Stimulated activated CD8-positive, alpha-beta memory T cell treated with anti-CD3 and anti-CD28 coated beads, Interleukin-4, amount 100 ng/mL, for 1 hour (primary cell): ENCODE measurements at places on chromosomes 1 and 21.

DNA sequence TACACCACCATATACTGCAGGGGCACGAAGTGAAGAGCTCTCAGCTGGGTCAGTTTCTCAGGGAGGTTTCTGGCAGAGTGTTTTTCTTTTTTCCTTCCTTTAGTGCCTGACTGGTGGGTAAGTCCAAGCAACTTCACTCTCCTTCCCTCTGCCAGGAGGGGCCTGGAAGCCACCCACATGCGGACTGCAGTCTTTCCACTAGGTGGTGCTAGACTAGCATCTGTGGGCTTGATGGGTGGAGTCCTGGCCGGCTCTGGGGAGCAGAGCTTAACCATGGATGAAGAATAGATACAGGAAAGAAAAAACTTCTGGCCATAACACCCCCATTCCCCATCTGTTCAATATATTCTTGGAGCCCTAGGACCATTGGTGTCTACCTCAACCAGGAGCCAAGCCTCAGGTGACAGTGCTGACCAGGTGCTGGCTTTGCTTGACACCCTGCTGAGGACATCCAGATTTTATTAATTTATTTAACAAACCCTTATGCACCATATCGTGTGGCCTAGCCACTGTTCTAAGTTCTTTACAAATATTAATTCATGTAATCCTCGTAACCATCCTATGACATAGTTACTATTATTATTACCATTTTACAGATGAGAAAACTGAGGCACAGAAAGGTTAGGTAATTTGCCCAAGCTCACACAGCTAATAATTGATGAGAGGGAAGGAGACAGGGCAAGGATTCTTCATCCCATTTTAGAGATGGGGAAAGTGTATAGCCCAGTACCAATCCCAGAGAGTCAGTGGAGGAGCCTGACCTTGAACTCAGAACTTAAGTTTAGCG lies 126.7 kb upstream of the CSF3R start:
- no peak for DNase-seq

DNA sequence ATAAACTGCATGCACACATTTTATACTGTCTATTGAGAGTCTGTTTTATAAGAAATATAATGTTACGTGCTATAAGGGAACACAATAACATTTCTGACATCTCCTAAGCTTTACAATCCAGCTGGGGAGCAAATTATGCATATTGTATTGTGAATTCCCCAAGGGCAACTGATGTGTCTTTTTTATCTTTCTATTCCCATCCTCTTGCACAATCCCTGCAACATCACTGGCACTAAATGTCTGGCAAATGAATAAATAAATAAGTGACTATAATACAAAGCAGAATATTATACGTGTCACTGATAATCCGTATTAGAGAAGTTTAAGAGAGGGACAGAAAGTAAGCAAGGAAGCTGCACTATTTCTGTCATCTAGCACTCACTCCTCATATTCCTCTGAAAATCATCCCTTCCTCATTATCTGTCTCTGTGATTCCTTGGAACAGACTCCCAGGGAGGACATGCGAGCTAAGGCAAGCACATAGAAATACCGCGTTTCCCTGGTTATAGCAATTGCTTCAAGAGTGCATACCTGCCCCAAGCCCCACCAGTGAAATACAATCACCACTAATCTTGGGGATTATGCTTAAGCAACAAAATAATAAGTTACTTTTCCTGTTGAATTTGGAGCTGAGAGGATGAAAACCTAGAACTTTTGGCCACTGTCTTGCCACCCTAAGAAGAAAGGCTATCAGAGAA lies 205.4 kb downstream of the SMYD3 start:
- no peak for DNase-seq

- no peak for DNase-seq
These were observed 12.2 kb downstream of the SMAP2 start for GRCh38 chr1:40385437-40386358.

DNA sequence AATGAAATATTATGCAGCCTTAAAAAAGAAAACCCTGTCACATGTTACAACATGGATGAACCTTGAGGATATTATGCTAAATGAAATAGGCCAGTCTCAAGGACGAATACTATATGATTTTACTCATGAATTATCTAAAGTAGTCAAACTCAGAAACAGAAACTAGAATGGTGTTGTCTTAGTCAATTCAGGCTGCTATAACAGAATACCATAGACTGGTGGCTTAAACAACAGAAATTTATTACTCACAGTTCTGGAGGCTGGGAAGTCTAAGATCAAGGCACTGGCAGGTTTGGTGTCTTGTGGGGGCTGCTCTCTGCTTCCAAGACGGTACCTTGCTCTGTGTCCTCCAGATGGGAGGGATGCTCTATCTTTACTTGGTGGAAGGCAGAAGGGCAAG lies 113.8 kb upstream of the DNAH14 start:
- no peak for DNase-seq

DNA sequence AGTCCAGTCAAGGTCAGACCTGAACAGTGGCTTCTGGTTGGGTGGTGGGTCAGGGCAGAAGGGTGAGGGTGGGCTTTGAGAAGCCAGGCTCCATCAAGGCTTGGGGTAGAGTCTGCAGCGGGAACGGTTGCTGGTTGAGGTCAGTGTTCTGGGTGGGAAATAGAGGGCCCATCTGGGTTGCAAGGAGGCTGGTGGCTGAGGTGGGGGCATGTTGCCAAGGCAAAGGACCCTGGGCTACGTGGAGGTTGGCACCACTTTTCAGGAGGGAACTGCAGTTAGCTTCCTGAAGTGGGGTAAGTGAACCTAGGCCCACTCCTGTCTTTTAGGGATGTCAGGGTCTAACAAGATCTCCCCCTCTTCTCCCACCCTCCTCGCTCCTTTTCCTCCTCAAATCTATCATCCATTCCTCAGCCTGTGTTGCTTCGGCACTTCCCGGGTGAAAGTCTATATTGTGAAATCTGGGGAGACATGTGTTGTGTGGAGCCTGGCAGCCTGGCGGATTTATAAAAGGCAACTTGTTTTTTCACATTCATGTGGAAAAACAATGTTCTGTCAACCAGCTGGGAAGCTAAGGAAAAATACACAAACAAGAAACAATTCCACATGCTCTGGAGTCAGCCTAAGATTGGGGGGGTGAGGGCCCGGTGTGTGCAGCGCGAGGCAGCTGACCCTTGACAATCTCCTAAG lies 1.5 kb downstream of the IL22RA1 start:
- no peak for DNase-seq

- DNase-seq = no peak
These were observed 569 bp downstream of the KHDC4 start for GRCh38 chr1:155933591-155934096.

DNA sequence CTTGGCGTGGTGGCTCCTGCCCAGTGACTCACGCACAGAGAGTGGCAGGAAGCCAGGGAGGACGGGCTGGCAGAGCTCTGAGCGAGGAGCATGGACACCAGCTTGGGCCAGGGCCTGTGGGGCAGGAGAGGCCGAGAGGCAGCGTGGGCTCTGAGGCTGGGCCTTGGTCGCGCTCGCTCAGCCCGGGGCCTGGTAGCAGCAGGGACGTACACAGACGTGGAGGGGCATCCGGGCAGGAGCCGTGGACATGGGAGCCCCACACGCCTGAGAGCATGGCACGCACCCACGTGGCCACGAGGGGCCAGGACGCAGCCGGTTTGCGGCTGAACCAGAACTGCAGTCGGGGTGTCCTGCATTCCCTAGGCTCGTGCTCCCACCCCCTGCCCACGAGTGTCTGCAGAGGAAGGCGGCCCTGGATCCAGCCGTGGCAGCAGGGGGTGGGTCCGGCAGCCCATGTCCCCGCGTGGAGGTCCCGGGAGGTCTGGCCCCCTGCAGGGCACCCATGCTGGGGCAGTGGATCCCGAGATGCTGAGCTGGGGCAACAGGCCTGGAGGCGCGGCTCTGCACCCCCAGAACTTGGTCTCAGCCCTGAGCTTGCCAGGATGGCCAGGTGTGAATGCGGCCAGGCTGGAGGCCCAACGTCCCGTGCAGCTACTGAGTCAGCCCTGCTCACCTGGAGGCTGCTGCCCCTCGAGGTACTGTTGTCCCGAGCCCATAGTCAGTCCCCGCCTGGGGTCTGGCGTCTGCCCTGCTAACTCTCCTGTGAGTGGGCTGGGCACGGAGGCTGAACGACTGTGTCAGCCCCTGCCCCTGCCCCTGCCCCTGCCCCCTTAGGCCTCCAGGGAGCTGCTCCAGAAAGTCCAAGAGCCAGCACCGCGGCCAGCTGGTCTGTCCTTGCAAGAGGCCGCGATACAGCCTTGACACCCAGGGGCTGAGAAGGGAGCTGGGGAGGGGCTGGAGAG lies 61.6 kb downstream of the SLX9 start:
- DNase-seq = no peak

- no peak for DNase-seq
These were observed 688 bp downstream of the PRXL2B start for GRCh38 chr1:2587071-2587859.

- DNase-seq = no peak
These were observed 94.7 kb downstream of the NTMT2 start for GRCh38 chr1:170240409-170240808.
